Endothelial cell of umbilical vein (primary cell): ENCODE measurements at places on chromosomes 2 and 18. TPM values are rescaled to one million over a fixed set of nuclear protein-coding genes. Genes with fewer than 3 reads are reported as not detected.

GRCh38 chr2:31526946-31527732, 53.6 kb downstream of the SRD5A2 start:
- no peak overlapping the region for H3K4me3 ChIP-seq
- no peaks in the 10 kb centered on the region for H3K4me1 ChIP-seq
- H3K27me3 ChIP-seq, result no peaks in the 10 kb centered on the region
- H3K36me3 ChIP-seq, result no peaks in the 10 kb centered on the region
- H3K27ac ChIP-seq, result no peak overlapping the region
- no peak for DNase-seq

GRCh38 chr2:237320801-237321560, 93.0 kb downstream of the COL6A3 start:
- no peaks in the 10 kb centered on the region for H3K4me1 ChIP-seq
- peaks cover 7% of the 10 kb centered on the region for H3K27me3 ChIP-seq
- no peak for DNase-seq

DNA sequence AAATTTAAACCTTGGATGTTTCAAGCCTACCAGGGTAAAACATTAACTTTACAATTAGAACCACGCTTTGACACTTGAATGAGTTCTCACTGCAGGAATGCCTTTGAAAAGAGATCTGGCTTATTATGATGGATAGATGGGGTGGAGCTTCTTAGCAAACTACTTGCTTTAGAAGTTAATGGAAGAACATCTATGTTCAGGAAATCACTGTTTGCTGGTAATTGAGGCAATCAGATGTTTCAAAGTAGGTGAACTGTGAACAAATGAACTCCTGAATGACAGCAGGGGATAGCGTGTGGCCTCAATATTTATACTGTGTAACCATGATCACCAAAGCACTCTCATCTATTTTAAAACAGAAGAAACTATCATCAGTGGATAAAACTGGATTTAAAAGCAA, 383.6 kb downstream of the PIK3C3 start:
- no peaks in the 10 kb centered on the region for H3K27me3 ChIP-seq
- no peak overlapping the region for H3K4me3 ChIP-seq
- H3K27ac ChIP-seq, result no peak overlapping the region
- no peaks in the 10 kb centered on the region for H3K36me3 ChIP-seq
- H3K4me1 ChIP-seq, result no peaks in the 10 kb centered on the region

DNA sequence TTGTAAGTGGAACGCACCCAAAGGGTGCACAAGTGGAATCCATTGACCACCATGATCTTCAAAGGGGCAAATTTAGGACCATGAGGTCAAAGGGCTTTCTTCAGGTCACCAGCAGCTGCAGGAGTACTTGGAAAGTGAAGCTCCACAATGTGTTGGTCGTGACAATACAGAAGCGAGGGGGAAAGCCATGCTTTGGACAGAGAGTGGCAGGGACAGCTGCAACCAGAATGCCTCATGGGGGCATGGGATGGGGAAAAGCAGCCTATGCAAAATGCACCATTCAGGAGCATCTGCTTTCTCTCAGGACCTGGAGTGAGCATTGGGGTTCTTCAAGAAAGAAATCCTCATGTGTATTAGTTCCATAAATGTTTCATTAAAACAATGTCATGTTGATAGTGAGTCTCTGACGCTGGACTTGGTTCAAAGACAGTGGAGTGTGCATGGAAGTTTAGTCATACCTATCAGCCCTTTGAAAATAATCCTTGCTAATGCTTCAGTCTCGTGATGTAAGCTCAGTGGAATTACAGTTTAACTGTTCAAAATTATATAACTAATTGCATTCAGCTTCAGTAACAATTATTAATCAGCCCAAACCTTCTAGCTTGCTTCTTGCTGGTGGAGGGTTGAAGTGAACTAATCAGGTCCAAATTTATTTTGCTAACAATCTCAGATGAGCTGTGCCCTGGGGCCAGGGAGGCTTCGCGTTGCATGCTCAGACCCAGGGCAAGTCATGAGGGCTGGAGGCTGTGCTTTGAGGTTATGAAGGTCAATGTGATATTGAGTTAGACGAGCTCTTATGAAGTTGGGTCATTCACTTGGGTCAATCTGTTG, 41.6 kb downstream of the ACKR3 start:
- H3K27ac ChIP-seq, result no peak overlapping the region
- no peak overlapping the region for H3K4me3 ChIP-seq
- no peaks in the 10 kb centered on the region for H3K4me1 ChIP-seq
- H3K36me3 ChIP-seq, result no peaks in the 10 kb centered on the region
- H3K27me3 ChIP-seq, result peaks cover 5% of the 10 kb centered on the region
- no peak for DNase-seq

DNA sequence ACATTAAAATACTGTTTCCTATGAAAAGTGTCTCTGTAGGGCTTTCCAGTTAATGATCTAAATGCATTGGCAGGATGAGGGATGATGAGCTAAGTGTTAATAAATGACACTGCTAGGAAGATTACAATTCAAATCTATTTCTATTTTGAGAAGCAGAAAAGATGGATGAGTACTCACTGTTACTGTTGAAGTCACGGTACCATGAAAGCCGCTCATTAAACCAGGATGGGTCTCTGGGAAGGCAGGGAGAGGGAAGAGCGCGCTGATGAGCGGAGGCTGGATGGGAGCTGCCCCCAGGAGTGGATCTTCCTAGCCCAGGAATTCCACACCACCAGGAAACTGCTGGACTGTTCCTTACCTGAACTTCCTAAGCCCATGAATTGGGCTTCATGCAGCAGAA, 27.1 kb upstream of the TXNDC2 start:
- DNase-seq, result no peak
- H3K4me1 ChIP-seq, result no peaks in the 10 kb centered on the region
- H3K27ac ChIP-seq, result no peak overlapping the region
- H3K4me3 ChIP-seq, result no peak overlapping the region

Gene DLX1
- not detected in 2 replicates for total RNA-seq

Gene ZNF396
- total RNA-seq, result 0.44 and 0.72 TPM in 2 replicates
